ENCODE measurements at places on chromosomes 5 and 9.

DNA sequence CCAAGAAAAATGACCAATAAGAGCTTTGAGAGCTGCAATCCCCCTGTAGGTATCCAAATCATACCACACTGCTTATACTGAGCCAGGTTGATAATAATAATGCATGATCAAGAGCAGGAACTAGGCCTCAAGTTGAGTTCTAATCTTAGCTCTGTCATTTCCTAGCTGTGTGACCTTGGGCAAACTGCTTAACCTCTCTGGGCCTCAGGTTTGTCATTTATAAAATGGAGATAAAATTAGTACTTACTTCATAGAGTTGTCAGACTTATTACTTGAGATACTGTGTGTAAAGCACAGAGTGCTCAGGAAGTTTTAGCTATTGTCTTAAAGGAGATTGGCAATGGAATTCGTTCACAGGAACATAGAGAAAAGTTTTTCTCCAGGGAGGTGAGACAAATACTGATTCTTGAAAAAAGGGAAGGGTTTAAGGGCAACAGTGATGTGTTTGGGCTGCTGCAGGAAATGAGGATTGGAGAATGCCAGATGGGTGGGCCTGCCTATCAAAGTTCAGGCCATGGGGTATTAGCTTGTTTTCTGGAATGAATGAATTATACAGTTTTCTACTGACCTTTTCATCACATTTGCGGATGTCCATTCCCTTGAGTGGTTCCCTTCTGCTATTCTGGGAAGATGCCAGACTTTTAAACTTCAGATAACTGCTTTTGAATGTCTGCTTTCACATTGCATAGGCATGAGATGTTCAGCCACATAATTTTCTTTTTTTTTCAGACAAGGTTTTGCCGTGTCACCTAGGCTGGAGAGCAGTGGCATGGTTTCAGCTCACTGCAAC lies 10.2 kb upstream of the ATP6V0E1 start:
- DNase-seq = no peak

- no peak for DNase-seq
Measured at GRCh38 chr9:133487331-133487725, 8.4 kb upstream of the SLC2A6 start.

DNA sequence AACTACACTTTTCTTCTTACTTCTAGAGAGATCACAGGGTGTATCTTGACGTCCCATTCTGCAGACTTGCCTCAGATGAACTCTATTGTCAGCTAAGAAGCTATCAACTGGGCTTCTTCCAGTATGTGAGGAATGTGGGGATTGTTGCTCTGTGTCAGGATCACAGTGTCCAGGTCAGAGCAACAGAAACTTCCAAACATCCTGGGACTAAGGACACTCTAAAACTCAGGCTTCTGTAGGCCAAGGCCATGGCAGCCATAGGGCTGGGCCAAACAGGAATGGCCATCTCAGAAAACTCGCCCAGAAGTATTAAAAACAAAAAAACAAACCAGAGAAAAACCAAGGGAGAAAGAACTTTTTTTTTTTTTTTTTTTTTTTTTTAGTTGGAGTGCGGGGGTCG lies 210.0 kb upstream of the CLINT1 start:
- DNase-seq = no peak

- DNase-seq = no peak
Measured at GRCh38 chr5:173271419-173271818, 36.4 kb upstream of the NKX2-5 start.

GRCh38 chr9:83034026-83034425 lies 28.9 kb downstream of the RASEF start:
- no peak for DNase-seq

GRCh38 chr5:107564931-107565372 lies 105.8 kb downstream of the EFNA5 start:
- DNase-seq = no peak

- DNase-seq = no peak
Measured at GRCh38 chr5:124236361-124237205, 509.9 kb downstream of the ZNF608 start.

GRCh38 chr9:91411096-91411771 lies 12.4 kb downstream of the NFIL3 start:
- DNase-seq = no peak

DNA sequence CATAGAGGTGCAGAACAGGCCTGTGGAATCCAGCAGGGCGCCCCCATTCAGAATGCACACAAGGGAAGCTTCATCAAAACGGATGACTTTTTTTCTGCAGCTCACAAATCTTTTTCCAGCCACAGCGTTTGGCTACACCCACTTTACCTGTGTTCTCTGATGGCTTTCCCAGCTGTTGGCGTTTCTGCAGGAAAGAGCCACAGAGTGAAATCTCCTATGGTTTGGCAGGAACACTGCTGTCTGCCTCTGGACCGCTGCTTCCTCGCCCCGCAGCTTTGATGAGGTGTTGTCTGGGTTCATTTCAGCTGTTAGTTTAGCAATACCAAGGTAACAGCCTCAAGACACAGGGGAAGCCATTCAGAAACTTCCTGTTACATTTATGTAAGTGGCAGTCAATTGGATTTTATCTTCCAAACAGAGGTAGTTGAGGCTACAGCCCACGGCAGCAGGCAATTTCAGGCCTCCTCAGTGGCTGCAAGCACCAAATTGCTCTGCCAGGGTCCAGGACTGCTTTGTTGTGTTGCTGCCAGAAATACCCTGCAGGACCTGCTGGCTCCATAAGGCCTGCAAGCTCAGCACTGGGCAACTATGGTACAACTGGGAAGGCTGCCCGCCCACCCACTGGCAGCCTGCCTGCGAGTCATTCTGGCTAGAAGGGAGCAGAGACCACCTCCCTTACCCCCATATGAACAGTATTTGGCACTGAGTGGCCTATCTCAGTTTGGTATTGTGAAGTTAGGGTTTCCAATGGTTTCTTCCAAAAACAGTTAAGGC lies 96.7 kb downstream of the MVB12B start:
- DNase-seq = no peak

- no peak for DNase-seq
Measured at GRCh38 chr9:125258832-125259534, 2.6 kb upstream of the GAPVD1 start.

GRCh38 chr9:117403848-117404247 lies 11.0 kb downstream of the ASTN2 start:
- DNase-seq = no peak

DNA sequence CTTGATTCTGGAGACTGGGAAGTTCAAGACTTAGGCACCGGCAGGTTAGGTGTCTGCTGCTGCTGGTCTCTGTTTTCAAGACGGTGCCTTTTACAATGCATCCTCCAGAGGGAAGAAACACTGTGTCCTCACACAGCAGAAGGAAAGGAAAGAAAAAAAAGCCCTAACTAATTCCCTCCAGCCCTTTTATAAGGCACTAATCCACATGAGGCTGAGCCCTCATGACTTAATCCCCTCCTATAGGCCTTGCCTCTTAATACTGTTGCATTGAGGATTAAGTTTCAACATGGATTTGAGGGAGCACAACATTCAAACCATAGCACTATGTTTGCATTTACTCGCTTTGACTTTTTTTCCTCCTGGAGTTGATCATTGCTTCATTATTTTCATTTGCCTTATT lies 585.9 kb downstream of the TLR4 start:
- DNase-seq = no peak

DNA sequence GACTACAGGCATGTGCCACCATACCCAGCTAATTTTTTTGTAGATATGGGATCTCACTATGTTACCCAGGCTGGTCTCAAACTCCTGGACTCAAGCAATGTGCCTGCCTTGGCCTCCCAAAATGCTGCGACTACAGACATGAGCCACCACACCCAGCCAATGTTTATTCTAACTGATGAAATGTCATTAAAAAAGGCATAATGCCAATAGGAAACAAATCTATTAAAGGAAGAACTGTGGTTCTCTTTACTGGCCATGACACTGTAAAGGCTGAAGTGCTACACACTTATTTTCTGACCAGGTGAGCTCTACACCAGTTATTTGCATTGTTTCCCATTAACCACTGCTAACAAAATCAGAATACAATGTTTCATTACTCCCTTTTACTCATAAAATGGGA lies 106.0 kb downstream of the STRBP start:
- no peak for DNase-seq

GRCh38 chr5:174008922-174009321 lies 20.0 kb downstream of the C5orf47 start:
- DNase-seq = no peak

- no peak for DNase-seq
Measured at GRCh38 chr5:1153428-1153827, 41.6 kb upstream of the SLC12A7 start.

DNA sequence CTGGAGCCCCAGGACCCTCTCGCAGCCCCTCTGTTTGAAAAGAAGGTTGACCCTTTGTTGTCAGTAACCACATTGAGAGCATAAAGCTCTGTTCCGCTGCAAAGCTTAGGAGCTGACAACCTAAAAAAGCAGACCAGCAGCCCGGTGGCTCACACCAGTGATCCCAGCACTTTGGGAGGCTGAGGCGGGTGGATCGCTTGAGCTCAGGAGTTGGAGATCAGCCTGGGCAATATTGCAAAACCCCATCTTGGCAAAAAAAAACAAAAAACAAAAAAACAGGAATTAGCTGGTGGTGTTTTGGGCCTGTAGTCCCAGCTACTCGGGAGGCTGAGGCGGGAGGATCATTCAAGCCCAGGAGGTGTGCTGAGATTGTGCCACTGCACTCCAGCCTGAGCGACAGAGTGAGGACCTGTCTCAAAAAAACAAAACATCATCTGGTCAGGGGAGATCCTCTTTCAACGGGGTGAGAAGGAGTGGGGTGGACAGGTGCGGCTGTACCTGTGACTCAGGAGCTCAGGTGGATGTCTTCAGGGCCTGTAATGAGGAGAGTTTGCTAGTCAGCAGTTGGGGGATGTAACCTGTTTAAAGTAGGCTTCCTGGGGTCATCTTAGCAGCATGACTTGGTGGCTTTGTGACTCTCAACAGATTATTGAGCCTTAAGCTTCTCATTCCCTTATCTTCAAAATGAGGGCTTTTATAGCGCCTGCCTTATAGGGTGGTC lies 694 bp upstream of the REEP2 start:
- DNase-seq = no peak

- DNase-seq = no peak
Measured at GRCh38 chr5:135871268-135871915, 24.2 kb downstream of the IL9 start.

GRCh38 chr5:35440409-35440808 lies 177.3 kb upstream of the SPEF2 start:
- DNase-seq = no peak

DNA sequence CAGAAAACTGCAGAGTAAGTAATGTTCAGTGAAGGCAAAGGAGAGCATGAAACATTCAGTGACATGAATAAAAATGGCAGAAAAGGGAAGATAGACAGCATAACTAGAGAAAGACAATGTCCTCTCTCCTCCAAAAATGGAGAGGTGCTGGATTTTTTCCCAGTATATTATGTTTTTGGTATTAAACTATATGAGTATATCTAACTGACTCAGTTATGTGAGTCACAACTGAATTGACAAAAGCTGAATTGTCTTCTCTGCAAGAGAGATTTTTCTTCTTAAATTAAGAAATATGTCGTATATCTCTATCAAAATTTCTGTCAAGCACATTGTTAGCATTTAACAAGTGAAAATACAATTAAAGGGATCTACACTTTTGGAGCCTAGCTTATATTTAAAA lies 375.1 kb downstream of the CHSY3 start:
- no peak for DNase-seq

DNA sequence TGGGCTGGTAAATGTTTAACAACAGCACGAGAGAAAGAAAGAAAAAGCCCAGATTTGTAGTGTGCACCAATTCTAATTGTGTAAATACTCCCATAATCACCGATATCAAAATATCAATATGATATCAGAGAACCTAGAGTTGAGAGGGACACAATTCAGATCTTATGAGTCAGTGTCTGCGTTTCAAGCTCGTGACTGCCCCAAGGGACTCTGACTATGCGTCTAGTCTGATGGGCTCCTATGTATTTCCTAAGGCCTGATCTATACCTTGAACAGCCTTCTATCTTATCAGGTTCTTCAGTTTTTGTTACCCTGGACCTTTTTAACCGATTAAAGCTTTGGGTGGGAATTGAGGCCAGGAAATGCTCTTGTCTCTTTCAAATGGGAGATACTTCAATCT lies 243.0 kb upstream of the SLC24A2 start:
- no peak for DNase-seq

GRCh38 chr5:32710550-32711361 lies at the start of gene NPR3:
Gene NPR3, plus strand, starts transcription at chr5:32711321. Its CDS starts 456 bp downstream, at chr5:32711777.
- no peak for DNase-seq

DNA sequence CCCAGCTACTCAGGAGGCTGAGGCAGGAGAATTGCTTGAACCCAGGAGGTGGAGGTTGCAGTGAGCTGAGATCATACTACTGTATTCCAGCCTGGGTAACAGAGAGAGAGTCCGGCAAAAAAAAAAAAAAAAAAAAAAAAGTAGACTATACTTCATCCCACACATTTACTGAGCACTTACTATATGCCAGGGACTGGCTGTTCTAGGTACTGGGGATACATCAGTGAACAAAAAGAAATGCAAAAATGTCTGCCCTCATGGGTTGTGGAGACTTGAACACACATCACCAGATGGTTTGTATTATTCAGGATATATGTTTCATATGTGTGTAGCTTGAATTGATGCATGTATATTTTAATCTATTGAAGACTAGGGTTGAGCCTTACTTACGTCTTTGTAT lies 2.9 kb upstream of the LHFPL2 start:
- no peak for DNase-seq

DNA sequence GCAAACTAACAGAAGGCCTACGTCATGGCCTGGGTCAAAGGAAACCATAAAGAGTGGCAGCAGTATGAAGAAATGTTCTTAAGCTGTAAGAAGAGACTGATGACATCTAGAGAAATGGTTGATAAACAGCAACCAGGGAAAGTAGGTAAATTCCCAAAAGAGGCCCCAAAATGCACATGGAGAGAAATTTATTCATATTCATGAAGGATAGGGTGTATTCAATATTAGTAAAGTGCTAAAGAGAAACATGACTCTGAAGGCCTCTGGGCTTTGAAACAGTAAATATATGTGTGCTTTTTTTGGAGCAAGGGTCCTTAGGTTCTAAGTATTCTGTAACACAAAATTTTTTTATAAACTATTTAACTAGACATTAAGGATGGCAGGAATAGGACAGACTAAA lies 149.7 kb upstream of the GRIA1 start:
- DNase-seq = no peak

DNA sequence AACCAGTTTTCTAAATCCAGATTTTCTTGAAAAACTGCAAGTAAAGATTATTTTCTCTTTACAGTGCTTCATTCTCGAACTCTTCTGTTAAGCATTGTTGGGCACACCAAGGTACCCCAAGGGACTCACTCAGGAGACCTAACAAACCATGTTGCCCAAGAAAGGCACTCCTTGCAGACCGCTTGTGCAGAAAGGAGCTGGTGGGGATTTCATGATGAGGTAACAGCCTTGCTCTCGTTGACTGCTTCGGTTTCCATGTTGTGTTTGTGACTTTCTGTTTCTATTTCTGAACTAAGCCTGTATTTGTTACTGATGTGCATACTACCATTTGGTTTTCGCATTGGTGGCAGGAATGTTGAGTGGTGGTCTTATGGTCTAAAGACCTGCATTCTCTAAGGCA lies 266.6 kb upstream of the DAP start:
- no peak for DNase-seq

GRCh38 chr9:107975426-107976010 lies 485.9 kb upstream of the KLF4 start:
- no peak for DNase-seq

GRCh38 chr9:116319480-116319879 lies 165.9 kb downstream of the PAPPA start:
- DNase-seq = no peak

- DNase-seq = no peak
Measured at GRCh38 chr5:170632266-170632984, 128.6 kb downstream of the KCNIP1 start.

Data from activated CD8-positive, alpha-beta memory T cell treated with anti-CD3 and anti-CD28 coated beads for 1 hour (primary cell).